ENCODE measurements at places on chromosomes 12 and 14.

DNA sequence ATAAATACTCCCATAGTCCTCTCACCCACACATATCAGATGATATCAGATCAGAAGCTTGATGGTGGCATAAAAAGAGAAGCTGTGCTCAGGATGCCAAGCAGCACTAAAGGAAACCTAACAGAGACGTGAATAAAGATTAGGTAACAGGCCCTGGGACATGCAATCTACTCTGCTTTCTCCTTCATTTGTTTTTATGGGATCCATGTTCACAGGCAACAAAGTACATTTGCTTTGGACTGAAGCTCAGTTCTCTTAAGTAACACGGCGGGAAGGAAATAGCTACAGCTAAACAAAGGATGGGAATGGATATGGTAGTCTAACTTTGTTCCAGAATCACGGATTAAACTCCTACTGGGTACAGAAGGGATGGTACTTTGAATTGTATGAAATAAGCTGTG is 119.5 kb downstream of the TTC7B start:
- no peak for DNase-seq

DNA sequence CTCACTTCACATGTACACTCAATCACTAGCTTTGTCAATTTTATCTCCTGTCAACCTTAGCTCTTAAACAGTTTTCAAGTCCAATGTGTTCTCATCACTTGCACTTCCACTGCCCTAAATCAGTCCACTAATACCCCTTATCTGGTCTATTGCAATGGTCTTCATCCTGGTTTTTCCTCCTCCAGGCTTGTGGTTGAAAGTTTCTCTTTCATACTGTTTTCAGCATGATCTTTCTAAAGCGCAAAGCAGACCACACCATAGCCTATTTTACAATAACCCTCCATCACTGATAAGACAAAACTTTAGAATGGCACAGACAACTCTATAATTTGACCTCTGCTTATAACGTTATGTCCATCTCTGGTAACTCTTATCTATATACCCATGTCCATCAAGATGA is 62.0 kb upstream of the DDHD1 start:
- no peak for DNase-seq

DNA sequence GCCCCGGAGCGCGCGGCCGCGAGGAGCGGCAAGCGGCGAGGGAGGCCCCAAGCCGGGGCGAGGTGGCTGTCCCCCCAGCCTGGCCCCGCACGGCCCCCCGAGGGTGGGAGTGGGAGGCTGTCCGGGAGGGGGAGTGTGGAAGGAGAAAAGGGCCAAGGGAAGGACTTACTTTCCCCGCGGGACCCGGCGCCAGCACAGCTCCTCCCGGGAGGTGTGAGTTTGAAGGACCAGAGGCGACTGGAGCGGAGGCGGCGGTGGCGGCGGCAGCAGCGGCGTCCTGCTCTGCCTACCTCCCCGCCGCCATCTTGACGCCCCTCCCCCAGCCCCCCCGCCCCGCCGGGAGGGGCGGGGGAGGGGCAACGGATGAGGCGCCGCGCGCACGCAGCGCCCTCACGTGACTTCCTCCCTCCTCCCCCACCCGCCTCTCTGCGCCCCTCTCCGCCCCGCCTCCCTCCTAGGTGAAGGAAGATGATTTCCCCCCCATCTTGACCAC is at the start of gene SBNO1:
Gene SBNO1, minus strand, starts transcription at position 316 of the 493 bp plus-strand sequence. CDS start 14,406 bp downstream, outside the sequence.
- peak; percentile 72 for DNase-seq

DNA sequence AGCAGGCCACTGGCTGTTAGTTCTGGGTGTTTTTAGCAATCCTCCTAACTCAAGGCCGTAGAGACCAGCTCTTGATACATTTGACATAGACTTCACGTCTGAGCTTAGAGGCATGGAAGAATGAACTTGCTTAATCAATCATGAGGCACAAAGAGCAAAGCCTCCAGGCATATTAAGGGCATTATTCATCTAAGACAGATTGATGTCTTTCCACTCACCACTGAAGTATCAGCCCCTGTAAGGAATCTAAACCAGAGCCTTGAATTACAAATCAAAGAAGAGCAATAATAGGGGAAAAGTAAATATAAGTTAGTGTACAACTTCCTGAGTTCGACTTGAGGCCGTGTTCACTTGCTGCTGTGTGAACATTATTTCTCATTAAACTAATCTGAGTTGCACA is 1470.7 kb downstream of the AACS start:
- DNase-seq: no peak
